ENCODE measurements at places on chromosomes 6 and 20.

GRCh38 chr6:142763205-142763604, 181.8 kb downstream of the HIVEP2 start:
- DNase-seq: peak; percentile 49

GRCh38 chr6:110876170-110876773, 1.7 kb downstream of the AMD1 start:
- peak; percentile 94 for DNase-seq

- no peak for DNase-seq
Measured at GRCh38 chr6:114940181-114940580, 597.4 kb upstream of the HS3ST5 start.

- no peak for DNase-seq
Measured at GRCh38 chr20:47206962-47207641, 149.4 kb downstream of the ZMYND8 start.

DNA sequence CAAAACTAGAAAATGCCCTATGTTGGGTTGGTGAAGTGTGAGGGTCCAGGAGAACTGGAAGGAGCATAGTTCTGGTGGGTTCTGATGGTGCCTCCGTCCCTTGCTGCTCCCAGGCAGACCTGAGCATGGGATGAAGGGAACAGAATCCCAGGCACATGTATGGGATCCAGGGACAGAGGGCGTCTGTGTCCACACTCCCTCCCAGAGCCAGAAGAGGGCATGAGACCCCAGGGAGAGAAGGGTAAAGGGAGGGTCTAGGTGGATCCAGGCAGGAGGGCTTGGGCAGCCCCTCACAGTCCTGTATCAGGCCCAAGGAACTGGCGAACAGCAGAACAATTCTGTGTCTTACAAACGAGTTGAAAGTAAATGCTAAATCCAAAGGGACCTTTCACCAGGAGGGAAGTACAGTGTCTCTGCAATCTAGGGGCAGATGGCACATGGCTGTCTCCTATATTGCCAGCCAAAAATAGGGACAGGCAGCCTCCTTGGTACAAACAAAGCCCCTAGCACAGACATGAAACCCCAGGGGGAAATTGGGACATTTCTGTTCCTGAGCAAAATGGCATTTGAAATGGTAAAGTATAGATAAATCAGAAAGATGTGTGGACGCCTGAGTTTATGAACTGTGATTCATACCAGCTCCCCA, 2.5 kb upstream of the BPIFA1 start:
- DNase-seq: no peak

DNA sequence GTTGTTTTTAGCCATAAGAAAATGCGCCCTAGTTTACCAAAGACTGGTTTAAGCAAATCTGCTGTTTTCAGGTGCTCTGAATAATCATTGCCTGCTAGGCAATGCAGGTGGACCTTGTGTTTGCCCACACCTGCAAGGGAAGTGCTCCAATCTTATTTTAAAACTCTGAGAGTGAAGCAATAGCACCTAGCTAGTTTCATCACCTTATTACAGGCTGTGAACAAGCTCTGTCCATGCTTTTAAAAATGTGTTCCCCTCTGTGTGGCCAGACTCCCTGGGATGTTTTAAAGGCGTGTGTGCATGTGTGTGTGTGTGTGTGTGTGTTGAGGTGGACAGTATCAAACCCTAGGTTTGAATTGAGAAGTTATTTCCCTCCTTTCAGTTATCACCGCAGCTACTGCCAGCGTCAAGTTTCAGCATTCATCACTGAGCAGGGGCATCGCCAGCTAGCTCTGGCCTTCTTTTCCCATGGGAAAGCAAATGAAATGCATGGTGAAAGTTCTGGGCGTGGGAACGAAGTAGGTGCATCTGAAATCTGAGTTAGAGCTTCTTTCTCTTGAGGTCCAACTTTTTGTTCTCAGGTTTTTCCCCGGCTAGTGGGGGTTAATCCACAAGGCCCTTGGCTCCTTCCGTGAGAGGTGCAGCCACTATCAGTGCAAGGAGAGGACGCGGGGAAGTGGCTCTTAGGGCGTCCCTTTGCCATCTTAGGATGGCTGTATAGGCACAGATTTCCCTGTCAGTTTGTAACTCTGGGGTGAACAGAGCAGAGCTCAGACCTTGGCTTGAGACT, 30.8 kb downstream of the DUSP22 start:
- DNase-seq: no peak

DNA sequence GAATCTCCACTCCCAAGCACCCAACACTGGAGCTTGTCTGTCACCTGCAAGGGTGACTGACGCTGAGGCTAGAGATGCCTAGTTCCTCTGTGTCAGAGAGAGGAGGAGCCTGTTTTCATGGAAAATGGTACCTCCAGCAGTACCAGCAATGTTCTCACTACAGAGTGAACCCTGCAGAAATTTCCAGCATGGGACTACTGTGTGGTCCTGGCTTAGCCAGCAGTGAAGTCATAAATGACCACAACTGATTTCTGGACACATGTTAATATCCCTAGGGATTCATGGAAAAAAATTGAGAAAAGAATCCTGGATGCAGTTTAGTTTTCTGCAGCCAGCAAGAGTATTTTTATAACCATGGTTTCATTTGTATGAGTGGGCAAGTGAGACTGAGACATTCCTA, 468.1 kb downstream of the CD83 start:
- DNase-seq: no peak

DNA sequence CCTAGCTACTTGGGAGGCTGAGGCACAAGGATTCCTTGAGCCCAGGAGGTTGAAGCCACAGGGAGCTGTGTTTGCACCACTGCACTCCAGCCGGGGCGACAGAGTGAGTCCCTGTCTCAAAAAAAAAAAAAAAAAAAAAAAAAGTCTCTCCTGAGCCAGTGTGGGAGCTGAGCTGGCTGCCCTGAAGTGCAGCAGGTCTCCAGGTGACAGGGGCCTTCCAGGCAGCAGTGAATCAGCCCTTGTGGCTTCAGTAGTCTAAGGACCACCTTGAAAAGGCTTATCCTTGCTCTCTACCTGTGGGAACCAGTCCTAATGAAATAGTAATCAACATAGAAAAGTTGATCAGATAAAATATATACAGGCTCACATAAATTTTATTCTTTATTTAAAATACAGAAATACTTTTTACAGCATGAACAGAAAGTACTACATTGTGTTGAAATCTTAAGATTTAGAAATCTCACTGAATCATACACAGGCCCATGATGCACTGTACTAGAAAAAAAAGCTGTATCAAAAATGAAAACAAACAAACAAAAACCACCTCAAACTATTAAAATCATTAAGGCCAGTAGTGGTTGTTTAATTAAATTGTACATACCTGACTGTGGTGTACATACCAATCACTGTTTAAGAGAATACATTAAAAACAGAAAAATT, 128.9 kb downstream of the SCML4 start:
- DNase-seq: no peak

DNA sequence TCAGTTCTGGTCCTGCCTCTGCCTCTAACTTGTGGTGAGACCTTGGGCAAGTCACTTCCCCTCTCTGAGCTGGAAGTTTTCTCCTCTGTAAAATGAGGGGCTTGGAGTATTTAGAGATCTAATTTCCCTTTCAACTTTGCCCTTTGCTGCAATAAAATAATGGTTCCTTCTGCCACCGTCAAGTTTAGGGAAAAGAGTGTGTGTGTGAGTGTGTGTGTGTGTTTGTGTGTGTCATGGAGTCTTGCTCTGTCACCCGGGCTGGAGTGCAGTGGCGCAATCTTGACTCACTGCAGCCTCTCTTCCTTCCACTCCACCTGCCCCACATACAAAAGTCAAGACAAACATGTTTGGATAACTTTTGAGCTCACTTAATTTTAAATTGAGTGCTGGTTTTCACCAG, 39.2 kb upstream of the PIM1 start:
- no peak for DNase-seq

DNA sequence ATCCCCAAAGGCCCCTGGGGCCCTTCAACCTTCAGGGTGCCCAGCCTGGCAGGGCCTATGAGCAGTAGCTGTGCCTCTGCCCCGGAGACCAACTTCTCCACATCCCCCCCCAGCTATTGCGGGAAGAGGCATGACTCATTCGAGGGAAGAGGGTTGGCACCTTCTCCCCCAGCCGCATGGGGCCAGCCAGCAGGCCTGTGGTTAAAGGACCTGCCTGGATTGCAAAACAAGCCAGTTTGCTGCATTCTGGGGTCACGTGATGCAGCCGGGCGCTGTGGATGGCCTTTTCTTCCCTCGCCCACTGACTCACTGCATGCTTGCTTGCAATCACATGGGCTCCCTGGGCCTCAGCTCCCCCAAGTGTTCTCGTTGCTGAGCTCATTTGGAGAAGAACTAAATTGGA, 182.5 kb downstream of the MAFB start:
- DNase-seq: peak; percentile 96

GRCh38 chr6:137002505-137002904, 42.3 kb downstream of the IL20RA start:
- no peak for DNase-seq

DNA sequence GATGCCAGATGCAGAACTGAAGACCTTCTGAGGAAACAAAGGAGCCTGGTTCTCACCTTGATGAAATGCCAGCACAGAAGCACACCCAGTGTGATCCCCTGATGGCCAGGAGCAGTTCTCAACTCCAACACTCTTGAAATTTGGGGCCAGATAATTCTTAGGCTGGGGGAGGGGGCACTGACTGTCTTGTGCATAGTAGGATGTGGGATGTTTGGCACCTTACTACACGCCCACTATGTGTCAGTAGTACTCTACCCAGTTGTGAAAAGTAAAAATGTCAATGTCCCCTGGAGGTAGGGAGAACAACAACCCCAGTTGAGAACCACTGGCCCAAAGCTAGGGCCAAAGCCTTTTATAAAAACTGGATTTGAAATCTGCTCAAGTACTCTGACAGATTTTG, 398.3 kb upstream of the ARID1B start:
- no peak for DNase-seq

DNA sequence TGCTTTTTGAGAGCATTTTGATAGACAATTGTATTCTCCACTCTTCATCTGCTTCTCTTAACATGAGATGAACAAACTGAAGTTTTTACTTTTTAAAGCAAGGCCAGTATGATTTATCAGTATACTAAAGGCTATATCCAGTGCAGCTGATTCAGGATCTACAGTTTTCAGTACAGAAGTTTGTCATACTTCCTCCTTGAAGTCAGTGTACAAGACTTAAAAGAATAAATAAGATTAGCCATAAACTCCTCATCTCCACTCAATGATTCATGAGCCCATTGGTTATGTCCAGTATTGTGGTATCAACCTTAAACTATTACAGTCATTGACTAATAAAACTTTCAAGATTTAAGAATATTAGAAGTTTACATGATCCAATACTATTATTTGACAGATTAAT, 374.8 kb upstream of the EPHA7 start:
- no peak for DNase-seq

- DNase-seq: no peak
Measured at GRCh38 chr20:16445482-16445881, 127.8 kb downstream of the KIF16B start.

DNA sequence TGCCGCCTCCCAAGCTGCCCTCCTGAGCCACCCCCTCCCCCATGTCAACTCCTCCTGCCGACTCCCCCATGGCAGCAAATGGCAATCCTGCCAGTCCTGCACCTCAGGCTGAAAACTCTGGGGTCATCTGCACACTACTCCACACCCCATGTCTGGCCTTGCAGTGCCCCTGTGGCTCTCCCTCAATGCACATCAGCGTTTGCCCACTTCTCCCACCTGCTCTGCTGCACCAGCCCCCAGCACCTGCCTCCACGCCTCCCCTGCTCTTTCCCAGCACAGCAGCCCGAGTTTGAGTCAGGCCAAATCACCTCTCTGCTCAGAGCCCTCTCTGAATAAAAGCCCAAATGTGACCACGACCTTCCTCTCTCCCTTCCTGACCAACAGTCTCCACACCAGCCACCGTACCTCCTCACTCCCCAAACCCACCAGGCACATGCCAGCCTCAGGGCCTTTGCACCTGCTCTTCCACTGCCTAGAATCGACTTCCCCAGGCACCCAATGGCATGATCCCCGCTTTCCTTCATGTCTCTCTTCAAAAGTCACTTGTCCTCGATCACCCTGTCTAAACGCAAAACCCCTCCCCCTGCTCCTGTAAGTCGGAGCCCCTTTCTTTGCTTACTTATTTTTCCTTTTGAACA, 4.3 kb downstream of the PXDC1 start:
- DNase-seq: no peak

- DNase-seq: no peak
Measured at GRCh38 chr6:105035299-105035698, 78.4 kb downstream of the LIN28B start.

- DNase-seq: no peak
Measured at GRCh38 chr20:45407783-45408645, at the start of gene DBNDD2. TSS of gene DBNDD2 (plus strand) at chr20:45408289. CDS start at chr20:45408468, 179 bp downstream.

DNA sequence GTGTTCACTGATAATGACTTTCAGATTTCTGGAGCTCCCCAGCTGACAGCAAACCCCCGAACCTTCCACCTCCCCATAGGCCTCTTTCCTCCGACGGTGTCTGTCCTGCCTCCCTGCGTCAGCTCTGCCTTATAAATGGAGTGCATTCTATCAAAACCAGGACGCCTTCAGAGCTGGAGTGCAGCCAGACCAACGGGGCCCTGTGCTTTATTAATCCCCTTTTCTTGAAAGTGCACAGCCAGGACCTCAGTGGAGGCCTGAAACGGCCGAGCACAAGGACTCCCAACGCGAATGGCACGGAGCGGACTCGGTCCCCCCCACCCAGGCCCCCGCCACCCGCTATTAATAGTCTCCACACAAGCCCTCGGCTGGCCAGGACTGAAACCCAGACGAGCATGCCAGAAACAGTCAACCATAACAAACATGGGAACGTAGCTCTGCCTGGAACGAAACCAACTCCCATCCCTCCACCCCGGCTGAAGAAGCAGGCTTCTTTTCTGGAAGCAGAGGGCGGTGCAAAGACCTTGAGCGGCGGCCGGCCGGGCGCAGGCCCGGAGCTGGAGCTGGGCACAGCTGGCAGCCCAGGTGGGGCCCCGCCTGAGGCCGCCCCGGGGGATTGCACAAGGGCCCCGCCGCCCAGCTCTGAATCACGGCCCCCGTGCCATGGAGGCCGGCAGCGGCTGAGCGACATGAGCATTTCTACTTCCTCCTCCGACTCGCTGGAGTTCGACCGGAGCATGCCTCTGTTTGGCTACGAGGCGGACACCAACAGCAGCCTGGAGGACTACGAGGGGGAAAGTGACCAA, 42.3 kb upstream of the NAA20 start:
- peak; percentile 89 for DNase-seq

DNA sequence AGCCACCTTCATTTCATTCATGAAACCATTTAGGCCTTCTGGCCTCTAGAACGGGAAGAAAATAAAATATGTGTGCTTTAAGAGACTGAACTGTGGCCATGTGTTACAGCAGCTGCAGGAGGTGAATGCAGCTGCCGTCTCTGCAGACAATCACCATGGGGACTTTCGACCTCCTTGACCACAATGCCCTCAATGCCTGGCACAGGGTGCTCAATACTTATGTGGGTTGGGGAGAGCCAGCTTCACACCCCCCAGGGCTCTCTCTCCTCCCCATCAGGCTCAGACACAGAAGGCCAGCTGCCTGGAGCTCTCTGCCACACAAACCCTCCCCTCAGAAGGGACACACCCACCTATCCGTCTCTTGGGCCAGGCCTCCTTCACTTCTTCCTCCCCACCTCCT, 43.5 kb downstream of the ANKRD60 start:
- no peak for DNase-seq

- DNase-seq: no peak
Measured at GRCh38 chr6:138546733-138547185, 47.5 kb upstream of the NHSL1 start.

- DNase-seq: no peak
Measured at GRCh38 chr6:152099446-152100182, 292.1 kb downstream of the ESR1 start.

All from GM03348 (cell line).